SK-N-SH (cell line): ENCODE measurements at places on chromosomes 5 and 9. TPM values are rescaled to one million over a fixed set of nuclear protein-coding genes. Genes with fewer than 3 reads are reported as not detected.

Gene NR2F1-AS1
- 7.4 and 8.3 TPM in 2 replicates for polyA plus RNA-seq

Gene FAM221B
- not detected in 2 replicates for polyA plus RNA-seq

Gene FLT4
- polyA plus RNA-seq: 0.02 and 0.05 TPM in 2 replicates

Gene PCDHGA9
- 0.13 and 0.16 TPM in 2 replicates for polyA plus RNA-seq

Gene COMMD10
- 9.4 and 13.6 TPM in 2 replicates for polyA plus RNA-seq

Gene COL5A1
- polyA plus RNA-seq: 26.4 and 73.8 TPM in 2 replicates

DNA sequence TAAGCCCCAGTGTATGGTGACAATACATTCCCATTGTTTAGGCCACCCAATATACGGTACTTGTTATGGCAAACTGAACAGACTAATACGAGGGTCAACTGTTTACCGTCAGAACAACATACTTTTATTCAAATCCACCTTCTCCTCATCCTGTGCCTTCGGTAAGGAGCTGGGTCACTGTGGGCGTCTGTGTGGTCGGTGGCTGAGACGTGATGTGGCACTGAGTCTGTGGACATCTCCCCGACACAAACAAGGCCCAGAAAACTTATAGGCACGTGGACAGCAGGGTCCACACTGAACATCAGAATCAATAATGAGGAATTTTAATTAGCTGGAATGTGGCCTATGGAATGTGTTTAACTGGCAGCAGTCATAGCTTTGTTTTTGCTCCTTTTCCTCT, 154.3 kb upstream of the IRX2 start:
- H3K4me3 ChIP-seq: no peak overlapping the region
- H3K27ac ChIP-seq: no peak overlapping the region
- no peaks in the 10 kb centered on the region for H3K36me3 ChIP-seq
- no peaks in the 10 kb centered on the region for H3K27me3 ChIP-seq

DNA sequence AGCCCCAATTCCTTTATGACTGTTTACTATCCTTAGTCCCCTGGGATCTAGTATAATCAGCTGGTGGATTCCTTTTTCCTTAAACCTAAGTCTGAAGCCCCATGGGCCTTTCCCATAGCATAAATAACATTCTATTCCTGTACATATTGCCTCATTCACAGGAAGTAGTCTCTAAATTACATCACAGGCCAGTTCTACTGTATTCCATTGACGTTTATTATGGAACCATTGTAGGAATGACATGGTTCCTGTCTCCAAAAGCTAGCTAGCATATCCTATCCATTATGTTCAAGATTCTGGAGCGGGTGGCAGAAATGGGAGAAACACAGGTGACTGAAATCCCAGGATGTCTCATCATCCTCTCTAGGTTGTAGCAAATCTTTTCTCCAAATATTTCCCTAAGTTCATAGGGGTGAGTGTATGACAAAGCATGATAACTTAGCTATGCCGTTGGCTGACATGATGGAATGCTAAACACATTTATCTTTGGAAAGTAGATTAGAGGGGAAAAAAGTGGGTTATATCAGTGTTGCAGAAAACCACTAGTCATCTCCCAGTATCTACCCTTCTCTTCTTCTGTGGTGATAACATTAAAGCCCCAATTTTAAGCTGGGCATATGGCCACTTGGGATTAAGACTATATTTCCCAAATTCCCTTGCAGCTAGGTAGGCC, 140.1 kb downstream of the FGF1 start:
- no peaks in the 10 kb centered on the region for H3K36me3 ChIP-seq
- no peaks in the 10 kb centered on the region for H3K27me3 ChIP-seq
- H3K4me1 ChIP-seq: peaks cover 48% of the 10 kb centered on the region
- H3K27ac ChIP-seq: peak overlapping the region; percentile 91

DNA sequence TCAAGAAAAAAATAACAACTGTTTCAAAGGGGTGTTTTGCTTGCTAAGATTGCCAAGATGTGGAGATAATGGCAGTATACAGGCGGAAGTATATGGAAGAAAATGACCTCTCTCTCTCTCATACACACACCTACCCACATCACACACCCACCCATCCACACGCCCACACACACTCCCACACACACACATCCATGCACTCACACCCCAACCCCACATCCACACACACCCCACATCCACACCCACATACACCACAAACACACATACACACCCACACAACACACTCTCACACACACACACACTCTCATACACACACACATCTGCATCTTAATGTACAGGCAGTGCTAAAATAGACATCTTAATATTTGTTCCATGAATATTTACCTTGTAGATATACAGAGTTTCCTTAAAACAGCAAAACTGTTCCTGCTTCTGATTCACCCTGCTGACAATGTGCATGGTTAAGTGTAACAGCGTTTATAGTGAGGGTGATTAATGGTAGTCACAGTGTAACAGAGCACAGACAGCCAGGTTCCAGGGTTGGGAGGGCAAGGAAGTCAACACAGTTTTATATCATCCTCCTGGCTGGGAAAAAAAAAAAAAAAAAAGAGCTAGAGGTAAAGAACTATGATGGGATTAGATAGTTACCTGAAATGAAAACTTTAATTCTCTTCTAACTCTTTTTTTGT, 8.3 kb downstream of the BHMT2 start:
- DNase-seq: no peak
- H3K4me3 ChIP-seq: no peak overlapping the region
- H3K27me3 ChIP-seq: no peaks in the 10 kb centered on the region
- H3K4me1 ChIP-seq: no peaks in the 10 kb centered on the region; the same call in 1 of the 2 replicates

DNA sequence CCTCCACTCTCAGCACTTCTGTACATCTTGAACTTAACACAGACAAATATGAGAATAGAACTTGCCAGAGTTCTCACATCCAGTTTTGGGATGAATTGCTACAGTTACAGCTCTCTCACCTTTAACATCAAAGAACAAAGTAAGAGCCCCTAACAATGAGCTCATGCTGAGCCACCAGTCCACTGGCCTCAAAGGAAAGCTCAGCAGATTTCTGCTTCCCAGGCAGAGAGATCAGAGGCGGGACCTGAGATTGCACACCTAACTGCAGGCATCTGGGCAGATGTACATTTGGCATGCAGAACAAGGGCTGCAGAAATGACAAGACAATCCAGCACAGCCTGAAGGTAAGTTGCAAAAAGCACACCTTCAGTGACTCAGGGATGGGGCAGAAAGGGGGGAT, 300.9 kb downstream of the MRPS30 start:
- H3K27ac ChIP-seq: no peak overlapping the region
- H3K4me1 ChIP-seq: no peaks in the 10 kb centered on the region
- H3K4me3 ChIP-seq: no peak overlapping the region
- DNase-seq: no peak
- no peaks in the 10 kb centered on the region for H3K27me3 ChIP-seq
- H3K36me3 ChIP-seq: no peaks in the 10 kb centered on the region
